ENCODE measurements at places on chromosomes 6 and 20.

- DNase-seq: no peak
Measured at GRCh38 chr6:20571261-20571660, 37.0 kb downstream of the CDKAL1 start.

DNA sequence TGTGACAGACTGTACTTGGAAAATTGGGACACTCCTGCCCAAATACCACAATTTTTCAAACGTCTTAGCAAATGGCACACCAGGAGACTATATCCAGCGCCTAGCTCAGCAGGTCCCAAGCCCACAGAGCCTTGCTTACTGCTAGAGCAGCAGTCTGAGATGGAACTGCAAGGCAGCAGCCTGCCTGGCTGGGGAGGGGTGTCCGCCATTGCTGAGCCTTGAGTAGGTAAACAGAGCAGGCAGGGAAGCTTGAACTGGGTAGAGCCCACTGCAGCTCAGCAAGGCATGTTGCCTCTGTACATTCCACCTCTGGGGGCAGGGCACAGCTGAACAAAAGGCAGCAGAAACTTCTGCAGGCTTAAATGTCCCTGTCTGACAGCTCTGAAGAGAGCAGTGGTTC lies 1003.3 kb upstream of the MAP3K7 start:
- DNase-seq: no peak

- no peak for DNase-seq
Measured at GRCh38 chr6:69487688-69488087, 309.1 kb downstream of the LMBRD1 start.

GRCh38 chr6:41439524-41440418 lies 104.4 kb downstream of the NCR2 start:
- peak; percentile 49 for DNase-seq

DNA sequence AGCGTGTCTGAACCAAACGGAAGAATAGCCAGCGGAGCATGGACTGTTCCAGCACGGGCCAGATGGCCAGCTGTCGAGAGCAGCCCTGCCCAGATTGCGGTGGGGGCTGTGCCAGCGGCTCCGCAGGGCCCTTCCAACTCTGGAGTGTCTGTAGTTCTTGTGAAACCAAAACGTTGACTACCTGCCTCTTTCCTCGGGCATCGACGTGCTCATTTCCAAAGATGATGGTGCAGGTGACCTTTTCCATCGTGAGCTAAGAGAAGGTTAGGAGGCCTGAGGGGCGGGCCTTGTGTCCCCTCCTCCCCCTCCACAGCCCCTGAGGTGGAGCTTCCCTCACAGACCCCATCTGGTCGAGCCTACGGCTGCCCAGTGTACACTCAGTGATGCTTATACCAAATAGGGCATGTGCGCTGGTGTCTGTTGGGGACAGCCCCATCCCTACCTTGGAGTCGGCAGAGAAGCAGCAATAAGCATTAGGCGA lies 12.9 kb upstream of the C20orf144 start:
- DNase-seq: no peak

Data from GM12864 (cell line).